ENCODE measurements at places on chromosomes 5 and 9. TPM values are rescaled to one million over a fixed set of nuclear protein-coding genes. Genes with fewer than 3 reads are reported as not detected.

- peak; percentile 85 for DNase-seq
Measured at GRCh38 chr5:71830681-71831539, 111.8 kb downstream of the CARTPT start.

- no peak for DNase-seq
Measured at GRCh38 chr5:6401410-6401809, 23.1 kb upstream of the MED10 start.

GRCh38 chr9:11192993-11193392 is 580.2 kb upstream of the PTPRD start:
- no peak for DNase-seq

- DNase-seq = no peak
Measured at GRCh38 chr5:171221916-171222315, 87.1 kb upstream of the TLX3 start.

- no peak for DNase-seq
Measured at GRCh38 chr9:115629879-115630840, 512.2 kb upstream of the TNC start.

- no peak for DNase-seq
Measured at GRCh38 chr9:83153030-83153429, 90.1 kb upstream of the RASEF start.

DNA sequence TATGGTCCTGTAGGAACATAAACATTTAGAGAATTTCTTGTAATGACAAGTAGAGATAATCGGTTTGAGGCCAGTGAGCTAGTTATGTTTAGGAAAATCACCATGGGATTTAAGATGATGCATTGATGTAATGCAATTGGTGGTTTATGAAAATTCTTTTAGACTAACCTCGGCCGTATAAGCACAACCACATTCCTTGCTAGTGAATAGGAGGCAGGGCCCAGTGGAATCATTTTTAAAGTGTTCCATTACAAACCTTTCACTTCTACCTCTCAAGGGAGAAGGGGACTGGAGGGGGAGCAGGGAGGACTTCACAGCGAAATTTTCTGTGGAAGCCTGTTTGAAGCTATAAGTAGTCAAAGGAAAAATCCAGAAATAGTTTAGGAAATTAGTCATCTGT is 71.8 kb upstream of the NFIL3 start:
- peak; percentile 84 for DNase-seq

GRCh38 chr5:74665273-74665672 is 19.8 kb upstream of the HEXB start:
- no peak for DNase-seq

- peak; percentile 75 for DNase-seq
Measured at GRCh38 chr5:97839341-97840086, 656.5 kb upstream of the RIOK2 start.

TAF11L5 gene
- total RNA-seq = not detected
